ENCODE measurements at places on chromosomes 12 and 14.

DNA sequence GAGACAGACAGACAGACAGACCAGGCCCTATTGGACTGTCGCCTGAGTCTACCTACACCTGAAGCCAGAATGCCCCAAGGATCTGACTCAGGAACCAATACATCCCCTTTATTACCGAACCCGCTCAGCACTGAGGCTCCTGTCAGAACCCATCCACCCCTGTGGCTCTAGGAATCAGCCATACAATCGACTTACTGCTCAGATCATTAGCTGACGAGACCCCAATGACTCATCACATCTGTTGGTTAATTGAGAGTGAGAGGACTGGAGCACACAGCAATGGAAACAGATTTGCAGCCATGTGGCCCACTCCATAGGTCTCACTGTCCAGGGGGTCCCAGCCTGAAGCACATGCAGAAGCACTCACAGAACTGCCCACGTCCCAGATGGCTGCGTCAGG is 15.2 kb downstream of the ITPK1 start:
- DNase-seq: no peak

DNA sequence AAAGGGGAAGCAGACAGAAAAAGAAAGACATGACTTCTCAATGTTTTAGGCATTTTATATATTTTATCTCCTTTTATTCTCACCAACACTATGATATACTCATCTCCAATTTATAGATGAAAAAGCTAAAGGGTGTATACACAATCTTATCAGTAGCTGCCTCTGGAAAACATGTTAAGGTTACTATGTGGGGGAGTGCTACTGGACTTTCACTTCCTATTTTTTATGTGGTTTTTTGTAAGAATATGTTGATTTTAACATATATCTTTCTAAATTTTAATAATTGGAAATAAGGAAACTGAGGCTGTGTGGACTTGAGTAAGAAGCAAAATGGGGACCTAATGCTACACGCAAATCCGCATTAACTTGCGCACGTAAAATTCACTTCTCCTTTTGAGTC is 99.6 kb upstream of the PDE3A start:
- DNase-seq: no peak

GRCh38 chr12:67362526-67362925 is 93.4 kb downstream of the CAND1 start:
- DNase-seq: no peak

- DNase-seq: no peak
These were observed 8.3 kb downstream of the KRT77 start for GRCh38 chr12:52695039-52695438.

DNA sequence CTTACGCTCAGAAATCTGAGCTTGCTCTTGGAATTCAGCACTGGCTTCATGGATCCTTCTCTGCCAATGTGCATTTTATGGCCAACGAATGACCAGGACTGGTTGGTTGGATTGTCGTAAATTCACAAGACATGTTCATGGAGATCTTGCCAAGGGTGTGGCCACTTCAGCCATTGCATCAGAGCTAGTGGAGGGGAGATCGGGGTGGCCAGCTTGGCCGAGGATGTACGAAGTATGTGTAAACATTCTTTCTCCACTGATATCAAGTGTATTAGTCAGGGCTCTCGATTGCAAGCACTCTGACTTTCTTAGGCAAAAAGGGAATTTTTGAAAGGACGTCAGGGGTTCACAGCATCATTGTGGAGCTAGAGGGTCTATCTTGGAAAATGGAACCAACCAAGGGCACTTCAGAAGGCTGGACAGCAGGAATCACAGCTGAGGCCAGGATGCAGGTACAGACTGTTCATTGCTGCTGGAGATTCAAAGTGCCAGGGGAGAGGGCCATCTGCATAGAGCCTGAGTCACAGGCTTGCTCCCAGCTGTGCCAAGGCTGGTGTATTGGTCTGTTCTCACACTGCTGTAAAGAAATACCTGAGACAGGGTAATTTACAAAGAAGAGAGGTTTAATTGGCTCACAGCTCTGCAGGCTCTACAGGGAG is 32.9 kb upstream of the ADGRD1 start:
- no peak for DNase-seq

- no peak for DNase-seq
These were observed 126.8 kb upstream of the PRMT8 start for GRCh38 chr12:3364226-3364625.

DNA sequence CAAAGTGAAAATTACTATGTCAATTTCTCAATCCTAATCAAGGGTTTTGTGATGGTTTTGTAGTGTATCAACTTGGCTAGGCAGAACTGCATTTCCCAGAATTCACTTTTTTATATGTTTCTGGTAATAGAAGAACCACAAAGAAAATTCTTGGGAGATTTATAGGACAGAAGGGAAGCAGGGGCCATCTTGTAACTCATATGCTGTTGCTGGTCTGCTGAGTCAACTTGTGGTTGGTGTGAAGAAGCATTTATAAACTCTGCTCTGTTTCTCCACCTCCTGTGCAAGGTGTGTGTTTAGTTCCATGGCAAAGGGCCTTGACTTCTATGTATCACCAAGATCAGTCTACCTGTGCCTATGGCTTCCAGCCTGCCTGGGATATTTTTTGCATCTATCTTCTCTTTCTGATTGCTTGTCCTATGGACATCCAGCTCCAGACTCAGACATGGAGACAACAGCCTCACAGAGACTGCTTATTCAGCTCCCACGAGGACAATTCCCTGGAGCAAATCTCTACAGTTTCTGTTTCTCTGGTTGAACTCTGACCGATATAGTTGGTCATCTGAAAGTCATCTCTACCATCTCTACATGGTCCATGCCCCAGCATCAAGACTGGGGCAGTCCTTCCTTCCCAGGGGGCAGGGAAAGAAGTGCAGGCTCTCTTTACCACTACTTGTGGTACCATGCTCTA is 364.3 kb upstream of the DDHD1 start:
- DNase-seq: no peak

DNA sequence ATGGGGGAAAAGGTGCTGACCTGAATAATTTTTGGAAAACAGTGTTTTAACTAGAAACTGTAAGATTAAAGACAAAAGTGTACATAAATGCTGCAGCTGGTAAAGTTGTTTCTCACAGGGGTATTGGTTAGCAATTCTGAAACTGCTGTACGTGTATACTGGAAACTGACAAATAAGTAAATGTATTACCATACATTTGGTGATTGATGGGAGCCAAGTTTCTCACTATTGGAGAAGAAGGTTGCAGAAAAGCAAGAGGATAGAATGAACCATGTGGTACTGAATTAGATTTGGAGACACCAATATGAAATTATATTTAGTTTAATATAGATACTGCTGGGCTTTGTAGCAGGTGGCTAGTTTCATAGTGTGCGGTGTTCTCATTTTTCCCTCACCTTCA is 19.6 kb upstream of the FBXO33 start:
- DNase-seq: no peak

- no peak for DNase-seq
These were observed 1.0 kb downstream of the GMFB start for GRCh38 chr14:54487771-54488170.

GRCh38 chr12:5138256-5138655 is 94.6 kb downstream of the KCNA5 start:
- DNase-seq: no peak
